ENCODE measurements at places on chromosomes 2 and 18.

DNA sequence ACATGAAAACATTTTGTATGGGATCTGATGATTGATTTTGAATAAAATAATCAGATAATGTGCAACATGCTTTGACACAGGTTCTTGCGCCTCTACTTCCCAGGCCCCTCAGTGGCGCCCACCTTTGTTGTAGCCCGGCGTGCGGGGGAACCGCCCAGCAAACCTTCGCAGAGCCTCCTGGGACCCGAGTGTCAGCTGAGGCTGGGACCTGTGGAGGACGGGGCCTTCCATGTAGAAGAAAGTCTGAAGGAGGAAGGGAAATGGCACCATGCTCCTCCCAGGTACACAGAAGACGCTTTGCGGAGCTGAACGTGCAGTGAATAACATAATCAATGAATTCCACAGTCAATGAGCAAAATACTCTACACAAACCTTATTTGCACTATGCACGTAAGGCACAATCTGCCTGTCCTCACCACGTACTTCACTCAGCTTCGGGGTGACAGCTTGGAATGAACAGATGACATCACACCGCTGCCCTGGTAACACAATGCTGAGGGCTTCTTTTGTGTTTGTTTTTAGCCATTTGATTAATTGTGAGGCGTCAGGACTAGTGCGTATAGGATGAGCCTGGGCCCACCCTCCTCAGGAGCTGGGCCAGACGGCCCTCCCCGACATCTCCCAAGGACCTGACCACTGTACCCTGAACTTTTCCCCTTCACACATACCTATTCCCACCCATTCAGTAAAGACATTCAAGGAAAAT, 78.1 kb downstream of the TWIST2 start:
- no peak for DNase-seq

GRCh38 chr18:76569644-76570419, 74.8 kb upstream of the ZNF516 start:
- DNase-seq, result no peak

- no peak for DNase-seq
Observed at GRCh38 chr2:239836021-239836765, 188.9 kb downstream of the NDUFA10 start.

DNA sequence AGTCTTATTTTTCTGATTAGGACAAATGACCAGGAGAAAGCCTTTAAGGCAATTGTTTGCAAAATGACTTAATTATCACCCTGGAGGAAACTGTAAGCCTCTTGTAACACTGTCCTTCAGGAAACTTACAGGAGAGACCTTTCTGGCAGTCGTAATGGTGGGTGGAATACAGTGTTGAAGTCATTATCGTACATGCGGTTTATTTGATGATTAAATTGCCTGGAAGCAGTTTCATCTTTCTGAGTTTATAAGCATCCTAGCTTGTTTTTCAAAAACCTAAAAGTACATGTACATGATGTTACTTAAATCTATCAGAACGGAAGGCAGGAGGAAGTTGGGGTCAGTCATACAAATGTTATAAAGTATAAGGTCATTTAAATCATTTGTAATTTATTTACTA, 86.2 kb upstream of the RAB27B start:
- no peak for DNase-seq

DNA sequence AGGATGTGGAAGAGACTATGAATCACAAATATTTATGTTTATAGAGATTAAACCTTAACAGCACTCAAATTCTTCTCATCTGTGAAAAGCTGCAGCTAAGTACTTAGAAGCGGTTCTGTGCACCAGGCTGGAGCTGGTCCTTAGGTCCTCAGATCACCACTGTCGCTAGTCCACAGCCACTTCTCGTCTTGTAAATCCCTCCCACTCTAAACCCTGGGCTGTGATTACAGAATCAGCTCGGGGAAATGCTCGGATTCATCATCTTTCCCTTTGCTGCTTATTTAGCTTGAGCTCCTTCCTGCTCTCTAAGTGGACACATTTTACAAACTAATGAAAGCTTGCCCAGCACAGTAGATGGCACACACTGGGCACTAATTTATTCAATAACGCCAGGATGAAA, 61.7 kb downstream of the RNF152 start:
- DNase-seq, result no peak

- no peak for DNase-seq
Observed at GRCh38 chr18:41524674-41525470, 430.2 kb upstream of the PIK3C3 start.

DNA sequence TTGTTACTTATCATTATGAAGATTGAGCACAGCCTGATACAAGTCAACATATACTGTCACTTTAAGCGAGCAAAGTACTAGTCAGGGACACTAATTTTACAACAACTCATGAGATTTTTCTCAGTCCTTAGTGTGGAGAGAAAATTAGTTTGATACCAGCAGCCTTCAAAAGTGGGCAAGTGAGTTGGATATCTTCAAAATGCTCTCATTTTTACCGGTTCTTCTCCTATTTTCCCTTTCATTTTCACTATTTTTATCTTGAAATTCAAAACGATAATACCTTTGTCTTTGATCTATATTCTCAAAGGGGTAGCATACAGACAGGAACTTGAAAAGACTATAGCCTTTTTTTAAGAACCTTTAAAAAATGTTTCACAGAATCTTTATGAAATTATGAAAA, 52.0 kb upstream of the UBXN4 start:
- peak; percentile 2 for DNase-seq

- no peak for DNase-seq
Observed at GRCh38 chr2:38892819-38893218, 3.1 kb downstream of the ARHGEF33 start.

DNA sequence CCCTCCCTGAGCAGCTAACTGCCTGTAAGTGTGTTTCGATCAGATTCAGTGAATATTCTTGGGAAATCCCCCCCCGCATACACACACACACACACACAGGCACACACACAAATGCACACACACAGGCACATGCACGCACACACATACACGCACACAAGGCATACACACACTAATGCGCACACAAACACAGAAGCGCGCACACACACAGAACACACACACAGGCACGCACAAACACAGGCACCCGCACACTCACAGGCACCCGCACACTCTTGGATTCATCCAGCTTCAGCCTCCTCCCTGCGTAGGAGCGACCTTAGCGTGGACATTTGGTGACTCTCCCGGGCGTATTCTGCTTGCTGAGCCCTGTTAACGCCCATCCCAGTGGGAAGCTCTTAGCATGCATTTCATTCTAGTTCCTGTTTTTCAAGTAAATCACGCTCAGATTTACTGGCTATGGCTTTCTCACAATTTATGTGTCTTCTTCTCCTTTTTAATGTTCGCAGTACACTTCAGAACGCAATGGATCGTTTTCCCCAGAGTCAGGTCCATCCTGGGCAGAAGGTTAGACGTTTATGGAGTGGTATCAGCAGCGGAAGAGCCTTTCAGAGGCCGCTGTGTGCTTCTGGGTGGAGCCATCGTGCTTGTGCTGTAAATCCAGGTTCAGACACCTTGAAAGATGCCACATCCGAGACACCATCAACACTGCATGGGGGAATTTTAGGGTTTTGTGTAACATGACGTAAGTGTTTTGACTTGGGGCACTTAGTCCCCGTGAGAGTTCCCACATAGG, 656.6 kb downstream of the GALR1 start:
- DNase-seq, result no peak

DNA sequence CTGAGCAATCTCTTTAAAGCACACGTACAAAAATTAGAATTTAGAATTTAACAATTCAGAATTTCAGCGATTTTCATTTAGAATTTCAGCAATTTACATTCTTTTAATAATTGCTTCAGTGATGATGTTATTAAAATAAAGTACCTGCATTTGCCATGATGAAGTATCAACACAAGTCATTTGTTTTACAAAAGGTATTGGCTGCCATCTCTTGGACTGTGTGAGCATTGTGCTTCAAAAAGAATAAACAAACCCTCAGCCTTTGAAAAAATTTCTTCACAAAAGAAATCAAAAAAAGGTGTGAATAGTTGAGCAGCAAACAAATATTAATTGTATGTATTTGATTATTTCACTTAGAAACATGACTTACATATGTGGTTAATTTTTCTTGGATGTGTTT, 27.1 kb upstream of the ZC3H15 start:
- no peak for DNase-seq

- no peak for DNase-seq
Observed at GRCh38 chr2:106996171-106996769, 110.3 kb upstream of the ST6GAL2 start.

DNA sequence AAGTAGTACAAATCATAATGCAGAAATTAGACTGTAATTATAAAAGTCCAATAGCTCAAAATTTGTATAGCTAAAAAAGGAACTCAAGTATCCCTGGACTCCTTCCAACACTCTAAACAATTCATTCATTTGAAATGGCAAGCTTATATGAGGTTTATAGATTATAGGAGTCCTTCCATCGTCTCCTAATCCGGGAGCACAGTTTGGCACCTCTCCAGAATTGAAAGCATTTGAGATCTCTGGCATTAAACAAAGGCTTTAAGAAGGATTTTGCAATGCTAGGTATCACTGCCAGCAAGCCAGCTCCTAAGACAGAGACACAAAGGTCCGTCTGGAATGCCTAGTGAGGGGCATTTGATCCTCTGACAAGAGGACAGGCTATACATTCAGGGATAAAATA, 90.9 kb downstream of the ACVR1 start:
- no peak for DNase-seq

Data from CD4-positive, alpha-beta T cell treated with Interleukin-12 subunit alpha and Interleukin-12 subunit beta, for 1 hour (primary cell).